HS-5 (cell line): ENCODE measurements at places on chromosomes 12 and 14.

- no peak for DNase-seq
Observed at GRCh38 chr12:3364661-3365462, 126.1 kb upstream of the PRMT8 start.

- DNase-seq: no peak
Observed at GRCh38 chr12:90484094-90484493, 470.9 kb downstream of the CCER1 start.

GRCh38 chr12:530308-530707 lies 70.6 kb downstream of the B4GALNT3 start:
- DNase-seq: no peak

DNA sequence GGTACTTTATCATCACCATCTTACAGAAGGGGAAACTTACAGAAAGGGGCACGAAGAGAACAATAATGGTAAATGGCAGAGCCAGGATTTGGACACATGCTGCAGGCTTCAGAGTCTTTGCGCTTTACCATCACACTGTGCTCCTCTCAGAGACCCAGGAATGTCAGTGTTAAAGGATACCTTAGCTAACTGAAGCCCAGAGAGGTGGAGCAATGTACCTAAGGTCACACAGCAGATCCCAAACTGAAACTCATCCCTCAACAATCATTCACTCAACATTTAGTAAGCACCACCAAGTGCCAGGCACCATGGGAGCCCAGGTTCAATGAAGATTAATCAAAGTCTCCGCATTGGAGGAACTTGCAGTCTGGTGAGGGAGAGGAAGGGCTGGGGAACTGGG lies 8.0 kb upstream of the KRT78 start:
- DNase-seq: no peak

- no peak for DNase-seq
Observed at GRCh38 chr14:50335989-50336824, 24.1 kb downstream of the DMAC2L start.

DNA sequence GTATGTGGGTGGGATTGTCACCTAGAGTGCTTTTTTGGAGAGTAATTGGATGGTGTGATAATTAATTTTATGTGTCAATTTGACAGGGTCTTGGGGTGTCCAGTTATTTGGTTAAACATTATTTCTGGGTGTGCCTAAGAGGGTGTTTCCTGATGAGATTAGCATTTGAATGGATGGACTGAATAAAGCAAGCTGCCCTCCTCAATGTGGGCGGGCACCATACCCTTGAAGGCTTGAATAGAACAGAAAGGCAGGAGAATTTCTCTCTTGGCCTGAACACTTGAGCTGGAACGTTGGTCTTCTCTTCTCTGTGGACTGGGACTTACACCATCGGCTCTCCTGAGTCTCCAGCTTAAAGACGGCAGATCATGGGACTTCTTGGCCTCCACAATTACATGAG lies 28.8 kb upstream of the TCL1B start:
- no peak for DNase-seq

- DNase-seq: no peak
Observed at GRCh38 chr12:131010396-131011131, 56.9 kb downstream of the ADGRD1 start.
